Peyer's patch (tissue), 4 donors: ENCODE measurements at places on chromosomes 6 and 20. TPM values are rescaled to one million over a fixed set of nuclear protein-coding genes. Genes with fewer than 3 reads are reported as not detected.

DNA sequence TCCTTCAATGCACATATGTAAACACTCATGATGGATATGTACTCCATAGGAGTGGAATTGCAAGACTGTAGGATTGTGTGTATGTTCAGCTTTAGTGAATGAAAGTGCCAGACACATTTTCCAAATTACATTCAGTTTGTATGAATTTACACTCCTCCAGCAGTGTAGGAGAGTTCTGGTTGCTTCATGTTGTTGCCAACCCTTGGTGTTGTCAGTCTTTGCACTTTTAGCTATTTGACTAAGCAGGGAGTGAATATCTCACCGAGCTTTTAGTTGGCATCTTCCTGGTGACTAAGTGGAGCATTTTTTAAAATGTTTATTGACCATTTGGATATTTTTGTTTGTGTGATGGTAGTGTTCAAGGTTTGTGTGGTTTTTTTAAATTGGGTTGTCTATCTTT, 23.9 kb downstream of the NKX2-4 start:
- DNase-seq, result no peak

The CAGE1 gene
- total RNA-seq, result not detected

The FAM217A gene
- total RNA-seq, result not detected

DNA sequence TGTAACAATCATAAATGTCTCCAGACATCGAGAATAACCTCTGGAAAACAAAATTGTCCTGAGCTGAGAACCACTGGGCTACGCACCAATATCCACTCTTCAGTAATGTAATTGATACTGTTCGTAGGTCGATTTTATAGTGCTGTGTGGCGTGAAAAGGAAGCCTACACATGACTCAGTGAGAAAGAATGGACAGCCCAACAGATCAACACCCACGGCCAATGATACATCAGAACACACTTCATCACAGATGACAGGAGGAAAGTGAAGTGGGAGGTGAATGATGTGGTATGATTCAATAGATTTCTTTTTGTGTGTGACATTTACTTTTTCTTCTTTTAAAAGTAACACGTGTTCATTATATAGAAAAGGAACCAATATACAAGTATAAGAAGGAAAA, 93.5 kb downstream of the RPS12 start:
- no peak for DNase-seq

GRCh38 chr20:40676491-40677269, 12.4 kb downstream of the MAFB start:
- DNase-seq, result no peak

GRCh38 chr6:100879317-100879716, 1.8 kb downstream of the ASCC3 start:
- no peak for DNase-seq

- DNase-seq, result no peak
Measured at GRCh38 chr6:161186173-161186769, 87.6 kb downstream of the AGPAT4 start.

GRCh38 chr20:9815632-9816031, 23.2 kb downstream of the PAK5 start:
- DNase-seq, result no peak
